Common myeloid progenitor, CD34-positive (primary cell): ENCODE measurements at places on chromosomes 16 and 17.
A peak's percentile ranks its signal among the peaks of the same experiment; 100 is the strongest.

DNA sequence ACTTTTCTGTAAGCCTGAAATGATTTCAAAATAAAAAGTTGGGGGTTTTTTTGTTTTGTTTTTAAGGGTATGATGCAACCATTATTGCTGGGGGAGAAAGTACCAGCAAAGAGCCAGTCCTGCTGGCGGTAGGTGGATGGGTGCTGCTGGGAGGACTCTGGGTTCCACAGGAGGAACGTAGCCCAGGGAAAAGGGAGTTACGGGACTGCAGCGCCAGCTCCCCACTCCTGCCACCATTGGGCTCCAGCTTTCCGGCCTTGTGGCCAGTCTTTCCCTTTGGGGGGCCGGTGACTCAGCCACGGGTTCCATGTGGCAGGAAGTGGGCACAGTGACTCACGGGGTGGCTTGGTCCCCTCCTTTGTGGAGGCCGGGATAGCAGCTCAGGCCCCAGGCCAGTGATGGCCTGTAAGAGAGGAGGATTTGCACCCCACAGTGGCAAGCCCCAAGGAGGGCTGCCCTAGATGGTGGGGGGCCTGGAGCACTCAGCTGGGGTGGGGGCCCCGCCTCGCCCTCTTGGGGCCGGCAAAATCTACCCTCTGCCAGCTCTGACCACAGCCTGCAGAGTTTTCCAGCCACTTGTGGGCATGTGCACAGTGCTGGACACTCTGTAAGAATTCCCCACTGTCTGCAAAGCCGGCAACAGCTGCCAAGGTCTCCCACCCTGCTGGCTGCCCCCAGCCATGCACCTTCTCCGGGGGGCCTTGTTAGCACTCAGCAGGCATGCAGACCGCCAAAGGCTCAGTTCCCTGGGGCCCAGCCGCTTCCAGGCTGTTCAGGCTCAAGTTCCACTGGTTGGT is 30.4 kb downstream of the SOCS3 start:
- peak; percentile 95 for DNase-seq

DNA sequence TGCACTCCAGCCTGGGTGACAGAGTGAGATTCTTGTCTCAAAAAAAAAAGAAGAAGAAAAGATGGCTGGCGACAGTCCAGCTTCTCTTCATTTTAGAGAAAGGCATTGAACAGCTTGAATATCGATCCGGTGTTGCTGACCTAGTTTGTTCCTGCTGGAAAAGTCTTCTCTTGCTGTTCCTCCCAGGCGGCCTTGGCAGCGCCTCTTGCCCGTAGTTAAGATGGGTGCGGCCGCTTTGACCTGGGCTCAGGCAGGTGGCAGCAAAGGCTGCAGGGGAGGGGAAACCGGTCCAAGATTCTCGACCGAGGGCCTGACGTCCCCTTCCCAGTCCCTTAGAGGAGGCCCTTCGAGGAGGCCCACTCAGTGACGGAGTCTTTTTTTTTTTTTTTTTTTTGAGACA is 3.8 kb upstream of the ZNF764 start:
- DNase-seq, result peak; percentile 22

DNA sequence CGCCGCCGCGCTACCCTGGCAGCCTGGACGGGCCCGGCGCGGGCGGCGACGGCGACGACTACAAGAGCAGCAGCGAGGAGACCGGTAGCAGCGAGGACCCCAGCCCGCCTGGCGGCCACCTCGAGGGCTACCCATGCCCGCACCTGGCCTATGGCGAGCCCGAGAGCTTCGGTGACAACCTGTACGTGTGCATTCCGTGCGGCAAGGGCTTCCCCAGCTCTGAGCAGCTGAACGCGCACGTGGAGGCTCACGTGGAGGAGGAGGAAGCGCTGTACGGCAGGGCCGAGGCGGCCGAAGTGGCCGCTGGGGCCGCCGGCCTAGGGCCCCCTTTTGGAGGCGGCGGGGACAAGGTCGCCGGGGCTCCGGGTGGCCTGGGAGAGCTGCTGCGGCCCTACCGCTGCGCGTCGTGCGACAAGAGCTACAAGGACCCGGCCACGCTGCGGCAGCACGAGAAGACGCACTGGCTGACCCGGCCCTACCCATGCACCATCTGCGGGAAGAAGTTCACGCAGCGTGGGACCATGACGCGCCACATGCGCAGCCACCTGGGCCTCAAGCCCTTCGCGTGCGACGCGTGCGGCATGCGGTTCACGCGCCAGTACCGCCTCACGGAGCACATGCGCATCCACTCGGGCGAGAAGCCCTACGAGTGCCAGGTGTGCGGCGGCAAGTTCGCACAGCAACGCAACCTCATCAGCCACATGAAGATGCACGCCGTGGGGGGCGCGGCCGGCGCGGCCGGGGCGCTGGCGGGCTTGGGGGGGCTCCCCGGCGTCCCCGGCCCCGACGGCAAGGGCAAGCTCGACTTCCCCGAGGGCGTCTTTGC is 3.1 kb downstream of the HIC1 start:
- DNase-seq, result peak; percentile 38

GRCh38 chr16:586645-587590 is 2.9 kb upstream of the RAB40C start:
- no peak for DNase-seq

GRCh38 chr16:59655031-59655430 is 920.9 kb upstream of the GOT2 start:
- no peak for DNase-seq

DNA sequence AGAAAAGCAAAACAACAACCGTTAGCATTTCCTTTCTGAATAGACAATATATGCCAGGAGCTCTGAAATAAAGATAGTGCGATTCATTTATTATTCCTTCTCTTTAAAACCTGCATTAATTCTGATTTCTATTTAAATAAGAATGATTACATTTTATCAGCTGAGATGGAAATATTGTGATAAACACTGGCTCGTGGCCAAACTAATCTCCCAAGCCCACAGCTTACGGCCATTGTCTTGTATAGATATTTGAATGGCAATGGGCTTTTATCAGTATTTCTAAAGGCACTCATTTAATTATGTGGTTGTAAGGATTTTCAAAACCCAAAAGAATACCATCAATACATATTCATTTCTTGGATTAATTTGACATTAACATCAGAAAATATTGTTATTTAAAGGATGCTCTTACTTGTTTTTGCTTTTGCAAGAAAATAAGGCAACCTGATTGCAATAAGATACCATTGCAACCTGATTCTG is 123.7 kb upstream of the IRX5 start:
- DNase-seq, result no peak

GRCh38 chr17:82177761-82178498 is 34.7 kb downstream of the CCDC57 start:
- DNase-seq, result no peak

- no peak for DNase-seq
Observed at GRCh38 chr17:49692751-49693150, 14.9 kb upstream of the SPOP start.

GRCh38 chr17:27396941-27397340 is 59.3 kb upstream of the KSR1 start:
- DNase-seq, result no peak

DNA sequence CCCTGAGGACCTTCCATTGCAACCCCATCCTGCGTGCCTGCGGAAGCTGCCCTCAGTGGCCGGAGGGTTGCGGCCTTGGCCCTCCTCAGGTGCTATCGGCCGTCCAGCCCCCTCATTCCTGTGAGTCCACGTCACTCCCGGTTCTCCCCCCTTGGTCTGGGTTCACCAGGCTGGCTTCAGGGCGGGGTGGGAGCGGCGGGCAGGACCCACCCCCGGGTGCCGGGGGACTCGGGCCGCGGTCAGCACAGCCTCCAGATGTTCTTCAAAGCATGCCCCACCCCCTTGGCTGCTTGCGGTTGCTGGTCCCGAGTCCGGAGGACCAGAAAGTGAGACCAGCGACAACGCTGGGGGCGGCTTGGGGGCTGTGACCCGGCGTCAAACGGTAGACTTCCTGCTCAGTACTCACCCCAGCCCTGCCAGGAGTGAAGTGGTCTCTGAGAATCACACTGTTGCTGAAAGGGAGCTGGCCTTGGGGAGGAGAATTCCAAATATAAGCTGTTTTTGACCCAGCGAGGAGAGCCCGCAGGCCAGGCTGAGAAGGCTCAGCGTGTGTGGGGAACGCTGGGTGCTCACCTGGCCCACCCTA is 4.5 kb downstream of the ZNF469 start:
- no peak for DNase-seq

DNA sequence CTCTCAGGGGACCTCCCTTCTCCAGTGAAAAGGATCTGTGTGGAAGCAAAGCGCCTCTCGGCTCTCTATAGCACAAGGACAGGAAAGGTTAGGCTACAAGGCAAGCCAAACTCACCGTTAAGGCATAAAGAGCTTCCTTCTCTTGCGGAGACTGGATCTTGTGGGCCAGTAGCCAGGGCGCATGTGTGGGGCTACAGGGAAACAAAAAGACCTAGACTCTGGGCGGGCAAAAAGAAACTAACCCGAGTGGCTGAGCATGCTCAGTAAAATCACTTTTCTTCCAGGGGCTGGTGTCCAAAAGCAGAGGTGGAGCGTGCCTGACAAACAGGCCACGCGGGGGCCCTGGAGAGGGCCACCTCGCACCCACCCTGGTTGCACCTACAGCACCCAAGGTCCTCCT is 16.1 kb downstream of the GGA2 start:
- no peak for DNase-seq

DNA sequence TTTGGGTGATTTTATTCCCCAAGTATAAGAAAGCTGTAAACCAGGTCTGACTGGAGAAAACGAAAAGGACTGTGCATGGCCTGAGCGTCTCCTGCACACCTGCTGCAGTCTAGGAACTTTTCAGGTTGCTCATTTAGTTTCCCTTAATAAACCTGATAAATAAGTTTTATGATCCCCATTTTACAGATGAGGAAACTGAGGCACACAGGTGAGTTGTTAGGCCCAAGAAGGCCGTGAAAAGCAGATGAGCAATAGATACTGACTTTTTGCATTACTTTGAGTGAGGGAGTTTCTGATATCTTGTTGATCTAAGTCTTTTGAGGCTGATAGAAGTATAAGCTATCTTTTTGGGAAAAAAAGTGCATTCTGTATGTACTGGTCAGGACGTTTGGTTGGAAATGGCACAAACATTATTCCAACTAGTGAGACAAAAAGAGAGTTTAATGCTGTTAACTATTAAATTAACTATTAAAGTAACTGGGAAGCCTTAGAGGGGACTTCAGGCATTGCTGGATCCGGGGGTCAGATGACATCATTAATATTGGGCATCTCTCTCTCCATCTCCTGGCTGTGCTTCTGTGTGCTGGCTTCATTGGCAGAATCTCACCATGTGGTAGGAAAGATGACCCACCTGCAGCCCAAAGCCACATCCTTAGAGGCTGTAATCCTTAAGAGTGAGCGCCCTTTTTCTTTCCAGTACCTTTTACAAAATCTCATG is 163.4 kb downstream of the CMIP start:
- no peak for DNase-seq

DNA sequence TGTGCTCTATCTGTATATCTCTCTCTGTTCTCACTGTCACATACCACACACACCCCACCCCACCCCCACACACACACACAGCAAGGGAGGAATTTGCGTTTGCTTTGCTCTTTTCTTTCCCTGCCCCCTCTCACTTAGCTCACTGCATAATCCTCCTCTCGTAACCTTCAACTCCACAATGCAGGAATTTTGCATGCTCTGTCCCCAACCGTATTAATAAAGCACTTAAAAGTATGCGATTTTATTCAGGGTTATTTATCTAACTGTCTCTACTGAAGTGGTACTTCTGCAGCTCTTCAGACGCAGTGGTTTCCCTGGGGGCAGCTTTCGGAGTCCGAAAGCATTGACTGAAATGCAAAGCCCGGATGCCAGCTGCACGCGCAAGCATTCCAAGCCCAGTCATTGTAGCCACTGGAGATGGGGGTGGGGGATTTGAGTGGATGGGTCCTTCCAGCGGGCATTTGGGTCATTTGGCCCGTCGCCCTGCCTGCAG is 105.4 kb upstream of the RBFOX1 start:
- no peak for DNase-seq

DNA sequence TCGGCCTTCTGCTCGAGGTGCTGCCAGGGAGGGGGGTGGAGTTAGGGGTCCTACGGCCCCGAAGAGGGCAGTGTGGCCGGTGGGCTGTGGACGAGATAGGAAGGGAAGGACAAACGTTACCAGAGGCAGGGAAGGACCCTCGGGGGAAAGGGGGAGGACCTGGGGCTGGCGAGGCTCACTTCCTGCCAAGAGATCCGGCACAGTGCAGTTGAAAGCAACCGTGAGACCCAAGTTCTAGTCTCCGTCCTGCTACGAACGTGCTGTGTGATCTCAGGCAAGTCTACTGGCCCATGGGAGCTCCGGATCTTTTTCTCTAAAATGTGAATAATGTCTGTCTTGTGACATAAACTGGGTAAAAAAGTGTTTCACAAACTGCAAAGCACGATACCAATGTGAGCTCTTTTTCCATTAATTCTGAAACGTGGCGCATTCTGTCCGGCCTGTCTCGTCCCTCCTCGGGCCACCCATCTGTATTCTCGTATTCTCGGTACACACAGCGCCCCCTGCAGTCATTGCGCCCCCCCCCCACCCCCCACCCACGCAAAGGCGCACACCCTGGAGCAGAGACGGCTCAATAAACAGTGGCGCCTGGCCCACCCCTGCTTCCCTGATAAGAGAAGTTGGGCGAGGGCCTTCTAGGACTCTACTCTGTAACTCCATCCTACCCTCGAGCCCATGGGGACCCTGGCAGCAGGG is 8.8 kb downstream of the CYGB start:
- DNase-seq, result peak; percentile 49

DNA sequence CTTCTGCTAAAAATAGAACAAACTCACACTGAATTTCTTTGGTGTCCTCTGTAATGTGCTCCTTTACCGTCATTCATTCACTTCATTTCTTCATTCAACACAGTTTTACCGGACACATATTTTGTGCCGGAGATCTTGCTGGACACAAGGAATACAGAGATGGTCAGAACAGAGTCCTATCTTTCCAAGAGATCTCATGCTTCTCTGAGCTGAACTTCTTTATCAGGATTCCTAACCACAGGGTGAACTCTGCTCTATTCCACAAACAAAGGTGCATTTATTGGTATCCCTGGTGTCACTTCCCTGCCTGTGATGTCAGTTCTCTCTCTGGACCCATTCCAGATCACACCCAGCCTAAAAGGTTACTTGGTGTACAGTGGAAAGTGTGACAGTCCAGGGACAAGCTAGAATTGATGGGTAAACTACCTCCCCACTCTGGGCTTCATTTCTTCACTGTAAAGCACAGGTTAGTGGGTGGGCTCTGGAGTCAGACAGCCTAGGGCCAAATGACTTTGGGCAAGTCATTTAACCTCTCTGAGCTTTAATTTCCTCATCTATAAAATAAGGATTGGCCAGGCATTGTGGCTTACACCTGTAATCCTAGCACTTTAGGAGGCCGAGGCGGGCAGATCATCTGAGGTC is 4.2 kb downstream of the IFI35 start:
- DNase-seq, result no peak

- no peak for DNase-seq
Observed at GRCh38 chr16:75927810-75928209, 201.5 kb upstream of the CPHXL start.

DNA sequence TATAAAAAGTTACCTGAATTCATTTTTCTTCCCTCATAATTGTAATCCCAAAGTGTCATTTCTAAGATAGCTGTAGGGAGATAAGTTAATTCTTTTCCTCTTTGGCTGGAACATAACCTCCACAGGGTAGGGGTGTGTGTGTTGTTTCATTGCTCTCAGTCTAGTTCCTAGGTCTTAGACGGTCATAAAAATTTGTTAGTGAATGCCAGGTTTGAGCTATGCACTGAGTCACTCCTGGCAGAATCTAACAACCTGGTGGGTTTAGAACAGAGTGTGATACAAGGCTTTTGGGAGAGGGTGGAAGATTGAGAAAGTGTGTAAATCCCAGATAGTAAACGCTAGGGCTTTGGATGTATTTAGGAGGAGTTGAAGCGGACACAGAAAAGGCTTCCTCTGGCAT is 894 bp upstream of the PHKG2 start:
- DNase-seq, result no peak

- no peak for DNase-seq
Observed at GRCh38 chr16:50834701-50835100, 92.8 kb downstream of the CYLD start.
